Panc1 (cell line): ENCODE measurements at places on chromosomes 12 and 14. TPM values are rescaled to one million over a fixed set of nuclear protein-coding genes. Genes with fewer than 3 reads are reported as not detected.

STAC3 gene
- 0.87 TPM for total RNA-seq

GRCh38 chr12:55814257-55814656, 3.3 kb downstream of the SARNP start:
- no peak for DNase-seq
- no peak overlapping the region for H3K27ac ChIP-seq
- H3K4me3 ChIP-seq: no peak overlapping the region
- H3K36me3 ChIP-seq: peaks cover 23% of the 10 kb centered on the region
- no peaks in the 10 kb centered on the region for H3K27me3 ChIP-seq
- H3K4me1 ChIP-seq: peaks cover 15% of the 10 kb centered on the region

PLEKHG7 gene
- total RNA-seq: not detected

GRCh38 chr12:105315130-105315529, 15.4 kb upstream of the C12orf75 start:
- H3K4me3 ChIP-seq: no peak overlapping the region
- no peak for DNase-seq
- H3K27ac ChIP-seq: no peak overlapping the region
- no peaks in the 10 kb centered on the region for H3K27me3 ChIP-seq

GPRC5A gene
- 648 TPM for total RNA-seq

DNA sequence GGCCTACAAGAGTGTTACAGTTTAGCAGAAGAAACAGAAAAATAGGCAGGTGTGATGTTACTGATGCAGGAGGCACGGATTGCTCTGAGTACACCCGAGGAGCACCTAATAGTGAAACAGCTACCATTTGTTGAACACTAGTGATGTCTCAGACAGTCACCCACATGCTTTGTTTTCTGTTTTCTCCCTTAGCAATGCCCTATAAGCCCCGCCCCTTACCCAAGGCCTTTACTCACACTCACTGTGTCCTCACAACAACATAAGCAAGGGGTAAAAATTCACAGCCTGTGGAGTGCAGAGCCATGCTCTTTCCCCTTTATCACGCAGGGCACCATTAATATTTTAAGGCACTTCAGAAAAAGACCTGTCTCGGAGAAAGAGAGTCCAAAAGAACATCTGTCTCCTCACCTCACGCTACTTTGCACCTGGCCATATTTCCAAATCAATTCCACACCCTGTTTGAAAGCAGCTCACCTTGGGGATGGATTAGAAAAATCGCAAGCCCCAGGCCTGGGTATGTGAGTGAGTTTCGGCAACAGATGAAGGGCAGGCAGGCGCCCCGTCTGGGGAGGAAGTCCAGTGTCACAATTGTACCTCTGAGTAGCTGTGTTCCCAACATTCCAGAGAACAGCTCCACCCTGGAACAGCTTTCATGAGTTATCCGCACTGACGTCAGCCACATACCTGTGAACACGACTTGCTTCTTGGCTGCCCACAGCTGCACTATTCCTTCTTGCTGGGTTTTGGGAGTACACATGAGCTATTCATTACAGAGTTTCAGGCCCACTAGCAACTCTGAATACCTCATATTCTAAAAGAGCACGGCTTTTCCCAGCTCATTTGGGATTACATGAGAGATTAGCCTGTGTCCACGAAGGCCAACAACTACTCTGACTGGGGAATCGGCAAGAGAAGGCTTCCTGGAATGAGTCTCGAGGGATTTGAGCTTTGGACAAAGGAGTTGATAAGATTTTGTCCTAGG, 26.0 kb downstream of the MAPK1IP1L start:
- H3K27me3 ChIP-seq: no peaks in the 10 kb centered on the region
- H3K4me3 ChIP-seq: no peak overlapping the region
- no peak overlapping the region for H3K27ac ChIP-seq
- no peak for DNase-seq
- no peaks in the 10 kb centered on the region for H3K36me3 ChIP-seq

DNA sequence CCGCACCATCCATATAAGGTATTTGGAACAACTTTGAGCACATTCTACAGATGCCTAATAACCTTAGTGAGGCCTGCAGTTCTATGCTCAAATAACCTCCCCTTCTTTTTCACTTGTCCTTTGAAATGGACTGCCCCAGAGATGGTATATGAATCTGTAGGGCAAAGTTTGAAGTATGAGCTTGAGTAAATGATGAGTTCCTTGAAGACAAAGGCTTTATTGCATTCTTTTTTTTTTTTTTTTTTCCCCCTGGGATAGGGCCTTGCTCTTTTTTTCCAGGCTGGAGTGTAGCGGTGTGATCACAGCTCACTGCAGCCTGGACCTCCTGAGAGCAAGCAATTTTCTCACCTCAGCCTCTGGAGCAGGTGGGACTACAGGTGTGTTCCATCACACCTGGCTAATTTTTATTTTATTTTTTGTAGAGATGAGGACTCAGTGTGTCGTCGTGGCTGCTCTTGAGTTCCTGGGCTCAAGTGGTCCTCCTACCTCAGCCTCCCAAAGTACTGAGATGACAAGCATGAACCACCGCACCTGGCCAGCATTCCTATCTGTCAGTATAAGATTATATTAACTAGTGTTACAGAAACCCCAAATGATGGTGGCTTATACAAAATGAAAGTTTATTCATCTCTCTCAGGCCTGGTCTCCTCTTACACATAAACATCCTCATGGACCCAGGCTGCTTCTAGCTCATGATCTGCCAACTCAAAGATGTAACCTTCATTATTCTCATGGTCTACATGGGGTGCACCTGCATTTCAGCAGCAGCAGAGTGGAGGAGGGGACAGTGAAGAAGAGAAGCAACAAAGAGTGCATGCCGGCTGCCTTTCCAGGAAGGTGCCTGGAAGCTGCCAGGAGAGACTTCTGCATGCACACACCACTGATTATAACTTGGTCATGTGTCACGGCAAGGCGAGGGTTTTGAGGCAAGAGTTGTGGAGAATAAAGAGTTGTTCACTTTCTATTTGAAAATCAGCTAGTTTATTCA, 101.4 kb downstream of the DUSP16 start:
- no peaks in the 10 kb centered on the region for H3K27me3 ChIP-seq
- no peak overlapping the region for H3K27ac ChIP-seq
- H3K4me3 ChIP-seq: no peak overlapping the region

DNA sequence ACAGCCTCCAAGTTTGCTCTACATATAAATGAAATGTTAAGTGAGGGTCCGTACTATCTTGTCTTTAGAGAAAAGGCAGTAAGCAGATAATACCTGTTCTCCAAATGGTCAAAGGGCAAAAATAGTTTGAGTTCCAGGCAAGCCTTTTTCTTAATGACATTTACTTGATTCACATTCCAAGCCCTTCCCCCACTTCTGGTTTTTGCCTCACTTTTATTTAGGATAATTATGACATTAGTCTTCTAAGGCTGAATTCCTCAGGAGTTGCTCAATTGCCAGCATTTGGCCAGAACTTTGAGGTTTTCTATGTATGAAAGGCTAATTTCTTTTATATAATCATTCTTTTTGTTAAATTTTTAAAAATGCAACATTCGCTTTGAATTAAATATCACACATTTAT, 62.5 kb upstream of the DUSP6 start:
- no peak overlapping the region for H3K4me3 ChIP-seq
- no peak for DNase-seq
- H3K27me3 ChIP-seq: no peaks in the 10 kb centered on the region
- H3K4me1 ChIP-seq: no peaks in the 10 kb centered on the region
- no peaks in the 10 kb centered on the region for H3K36me3 ChIP-seq

DNA sequence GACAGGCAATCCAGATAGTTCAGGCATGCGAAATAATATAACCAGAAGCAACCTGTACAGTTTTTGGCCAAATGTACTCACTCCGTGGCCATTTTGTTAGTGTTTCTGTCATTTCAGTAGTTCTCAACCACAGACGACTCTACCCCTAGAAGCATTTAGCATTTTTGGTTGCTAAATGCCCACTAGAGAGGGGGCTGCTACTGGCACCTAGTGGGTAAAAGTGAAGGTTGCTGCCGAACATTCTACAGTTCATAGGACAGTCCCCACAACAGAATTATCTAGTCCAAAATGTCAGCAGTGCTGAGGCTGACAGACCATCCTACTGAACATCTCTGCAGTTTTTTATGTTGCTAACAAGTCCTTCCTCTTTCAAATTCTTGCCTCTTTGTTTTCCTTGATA, 107.4 kb downstream of the TSHR start:
- no peak for DNase-seq
- no peaks in the 10 kb centered on the region for H3K4me1 ChIP-seq
- no peak overlapping the region for H3K27ac ChIP-seq
- H3K27me3 ChIP-seq: no peaks in the 10 kb centered on the region
- no peaks in the 10 kb centered on the region for H3K36me3 ChIP-seq

DNA sequence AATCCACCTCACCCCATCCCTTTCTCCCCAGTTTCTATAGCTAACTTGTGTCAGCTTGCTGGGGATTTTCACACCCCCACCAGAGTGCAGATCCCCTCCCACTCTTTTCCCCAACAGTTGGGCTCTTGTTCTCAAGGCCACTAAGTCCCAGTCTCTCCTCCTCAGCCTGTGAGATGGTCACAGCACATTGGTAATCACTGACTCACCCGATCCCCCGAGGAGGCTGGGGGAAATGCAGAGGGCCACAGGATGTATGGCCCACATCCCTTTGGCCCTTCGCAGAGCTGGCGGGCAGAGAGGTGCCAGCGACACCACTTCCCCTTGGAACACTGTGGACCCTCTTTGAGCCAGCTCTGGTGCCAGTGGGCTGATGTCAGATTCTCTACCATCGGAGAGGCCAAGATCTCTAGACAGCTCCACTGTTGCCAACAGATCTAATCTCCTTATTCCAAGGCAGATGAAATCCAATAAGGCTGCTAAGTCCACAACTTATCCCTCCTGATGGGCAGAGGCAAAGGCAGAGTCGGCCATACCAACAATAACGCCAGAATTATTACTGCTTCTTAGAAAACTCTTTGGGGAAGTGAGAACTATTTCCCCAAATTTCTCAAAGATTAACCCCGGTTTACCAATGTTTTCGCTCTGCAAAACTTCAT, 1.6 kb downstream of the FMNL3 start:
- peak overlapping the region; percentile 80 for H3K27ac ChIP-seq
- H3K4me3 ChIP-seq: peak overlapping the region; percentile 79
- H3K4me1 ChIP-seq: peaks cover 16% of the 10 kb centered on the region
- peaks cover 4% of the 10 kb centered on the region; the same call in 1 of the 2 replicates for H3K27me3 ChIP-seq
- H3K36me3 ChIP-seq: no peaks in the 10 kb centered on the region

DNA sequence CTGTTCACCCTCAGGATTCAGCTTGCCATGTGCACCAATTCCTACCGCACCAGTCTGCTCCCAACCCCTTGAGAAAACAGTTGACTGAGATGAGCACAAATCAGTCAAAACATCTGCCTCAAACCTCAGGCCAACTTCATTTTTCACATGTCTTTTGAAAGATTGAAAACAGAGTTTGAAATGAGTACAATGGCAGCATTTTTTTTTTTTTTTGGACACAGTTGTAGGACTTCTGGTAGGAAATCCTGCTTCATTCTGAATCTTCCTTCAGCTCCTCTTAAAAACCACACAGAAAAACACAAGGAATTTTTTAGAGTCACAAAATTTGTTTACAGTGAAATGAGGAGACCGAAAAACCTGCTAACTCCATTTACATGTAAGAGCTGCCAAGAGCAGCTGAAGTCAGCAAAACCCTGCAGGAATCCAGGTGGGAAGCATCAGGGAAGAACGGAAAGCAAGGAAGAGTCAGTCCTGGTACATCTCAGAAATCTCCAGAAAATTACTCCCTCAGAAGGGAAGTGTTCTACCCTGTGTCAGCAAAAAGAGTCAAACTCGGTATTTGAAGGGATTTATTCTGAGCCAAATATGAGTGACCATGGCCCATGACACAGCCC, 100.3 kb upstream of the TMTC1 start:
- no peaks in the 10 kb centered on the region for H3K27me3 ChIP-seq
- H3K36me3 ChIP-seq: no peaks in the 10 kb centered on the region
- no peaks in the 10 kb centered on the region for H3K4me1 ChIP-seq

PSMA6 gene
- 197 TPM for total RNA-seq

PDE3A gene
- 0.03 TPM for total RNA-seq

DNA sequence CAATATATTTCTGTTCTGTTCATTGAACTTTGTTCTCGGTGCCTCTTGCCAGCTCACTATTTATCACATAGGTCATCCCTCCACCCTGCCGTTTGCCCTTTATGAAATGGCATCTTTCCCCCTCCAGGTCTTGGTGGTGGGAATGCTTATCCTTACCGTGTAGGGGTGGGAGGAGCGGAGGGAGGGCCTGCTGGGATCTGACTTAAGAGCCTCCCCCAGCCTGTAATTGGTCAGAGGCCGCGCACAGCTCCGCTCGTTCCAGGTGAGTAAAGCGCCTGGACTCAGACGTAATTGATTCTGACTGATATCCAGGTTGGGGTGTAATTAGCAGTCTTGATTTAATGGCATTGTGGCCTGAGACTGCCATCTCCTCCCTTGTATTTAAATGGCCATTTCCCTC, 185.3 kb downstream of the TSPAN9 start:
- H3K36me3 ChIP-seq: no peaks in the 10 kb centered on the region
- no peak overlapping the region for H3K4me3 ChIP-seq
- no peaks in the 10 kb centered on the region for H3K27me3 ChIP-seq
- no peak overlapping the region for H3K27ac ChIP-seq
- DNase-seq: no peak

DNA sequence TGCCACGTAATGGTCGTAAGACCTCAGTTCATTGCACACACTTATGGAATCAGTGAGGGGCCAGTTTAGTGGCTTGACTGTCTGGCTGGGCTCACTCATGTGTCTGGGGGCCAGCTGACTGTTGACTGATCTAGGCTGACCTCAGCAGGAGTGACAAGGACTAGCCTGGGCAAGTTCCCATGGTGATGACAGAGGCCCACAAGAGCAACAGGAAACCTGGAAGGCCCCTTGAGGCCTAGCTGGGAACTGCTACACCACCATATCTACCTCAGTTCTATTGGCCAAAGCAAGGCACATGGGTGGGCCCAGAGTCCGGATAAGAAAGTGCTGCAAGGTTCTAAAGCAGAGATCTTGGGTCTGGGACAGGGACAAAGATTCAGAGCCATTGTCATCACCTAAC, 21.3 kb upstream of the RFLNA start:
- H3K4me1 ChIP-seq: peaks cover 9% of the 10 kb centered on the region; the same call in 1 of the 2 replicates
- no peak overlapping the region for H3K27ac ChIP-seq
- no peak for DNase-seq

GRCh38 chr14:104573930-104574329, 5.6 kb upstream of the C14orf180 start:
- no peak overlapping the region for H3K4me3 ChIP-seq
- DNase-seq: no peak
- no peak overlapping the region for H3K27ac ChIP-seq
- no peaks in the 10 kb centered on the region for H3K27me3 ChIP-seq
- no peaks in the 10 kb centered on the region for H3K36me3 ChIP-seq
- no peaks in the 10 kb centered on the region for H3K4me1 ChIP-seq

- no peak for DNase-seq
- H3K27ac ChIP-seq: no peak overlapping the region
Observed at GRCh38 chr12:90058704-90059103, 350.1 kb upstream of the ATP2B1 start.

MYF5 gene
- total RNA-seq: not detected

CIROP gene
- not detected for total RNA-seq

DNA sequence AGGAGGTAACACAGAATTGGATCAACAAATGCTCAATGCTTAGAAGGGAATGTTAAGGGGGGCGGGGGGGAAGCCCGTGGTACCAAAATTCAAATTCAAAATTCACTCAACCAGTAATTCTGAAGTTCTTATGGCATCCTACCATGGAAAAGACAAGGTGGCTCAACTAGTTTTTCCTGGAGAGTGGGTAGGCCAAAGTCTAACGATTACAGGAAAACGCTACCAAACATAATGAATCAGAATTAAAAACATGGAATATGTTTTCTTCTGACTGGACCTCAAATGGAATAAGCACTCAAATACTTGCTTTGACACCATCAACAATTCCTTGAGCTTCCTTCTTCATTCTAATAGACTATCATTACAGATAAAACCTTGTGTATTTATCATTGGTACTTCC, 2.3 kb downstream of the NACA start:
- peak overlapping the region; percentile 93 for H3K4me3 ChIP-seq
- no peaks in the 10 kb centered on the region for H3K27me3 ChIP-seq
- H3K36me3 ChIP-seq: peaks cover 27% of the 10 kb centered on the region
- H3K4me1 ChIP-seq: peaks cover 51% of the 10 kb centered on the region
- DNase-seq: no peak

KRT3 gene
- not detected for total RNA-seq

EPYC gene
- not detected for total RNA-seq

OR11H12 gene
- not detected for total RNA-seq
